ENCODE measurements at places on chromosomes 7 and 10.

- H3K4me1 ChIP-seq, result peaks cover 13% of the 10 kb centered on the region
- H3K36me3 ChIP-seq, result no peaks in the 10 kb centered on the region
- DNase-seq, result no peak
These were observed 29.4 kb upstream of the GRB10 start for GRCh38 chr7:50812094-50812493.

- no peak overlapping the region for H3K27ac ChIP-seq
- H3K4me1 ChIP-seq, result no peaks in the 10 kb centered on the region
- peak; percentile 24 for DNase-seq
- no peak overlapping the region for H3K4me3 ChIP-seq
- no peaks in the 10 kb centered on the region for H3K36me3 ChIP-seq
These were observed 262.2 kb downstream of the WDR11 start for GRCh38 chr10:121113385-121113696.

- H3K36me3 ChIP-seq, result no peaks in the 10 kb centered on the region
- no peaks in the 10 kb centered on the region for H3K4me1 ChIP-seq
- no peak for DNase-seq
These were observed 12.8 kb upstream of the COL17A1 start for GRCh38 chr10:104098358-104098925.

GRCh38 chr7:38934536-38934935 lies 25.5 kb upstream of the VPS41 start:
- H3K27ac ChIP-seq, result no peak overlapping the region
- no peak overlapping the region for H3K4me3 ChIP-seq
- no peaks in the 10 kb centered on the region for H3K4me1 ChIP-seq
- no peak for DNase-seq
- H3K27me3 ChIP-seq, result no peaks in the 10 kb centered on the region

- H3K27ac ChIP-seq, result no peak overlapping the region
- H3K4me1 ChIP-seq, result no peaks in the 10 kb centered on the region
- H3K36me3 ChIP-seq, result no peaks in the 10 kb centered on the region
- DNase-seq, result no peak
These were observed 10.3 kb downstream of the PRF1 start for GRCh38 chr10:70592186-70592735.

DNA sequence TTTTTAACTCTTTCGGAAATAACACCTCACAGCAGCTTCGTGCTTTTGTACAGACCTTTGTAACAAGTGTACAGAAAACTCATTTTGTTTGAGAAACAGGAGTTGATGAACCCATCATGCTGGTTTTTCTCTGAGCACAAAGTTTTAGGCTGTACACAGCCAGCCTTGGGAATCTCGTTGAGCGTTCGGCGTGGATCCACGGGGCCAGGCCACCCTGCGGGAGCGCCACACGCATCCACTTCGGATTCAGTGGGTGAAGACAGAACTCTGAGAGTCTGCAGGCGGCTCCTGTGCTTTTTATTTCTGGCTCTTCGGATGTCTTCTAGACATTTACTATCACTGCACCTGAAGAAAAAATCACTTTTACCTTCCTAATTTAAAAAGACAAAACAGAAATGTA lies 131.2 kb downstream of the SMURF1 start:
- no peaks in the 10 kb centered on the region for H3K27me3 ChIP-seq
- peaks cover 67% of the 10 kb centered on the region for H3K36me3 ChIP-seq
- no peaks in the 10 kb centered on the region for H3K4me1 ChIP-seq
- no peak for DNase-seq

- H3K36me3 ChIP-seq, result no peaks in the 10 kb centered on the region
- H3K4me3 ChIP-seq, result no peak overlapping the region
- H3K27me3 ChIP-seq, result no peaks in the 10 kb centered on the region
- DNase-seq, result no peak
- no peaks in the 10 kb centered on the region for H3K4me1 ChIP-seq
- no peak overlapping the region for H3K27ac ChIP-seq
These were observed 47.6 kb downstream of the ABRAXAS2 start for GRCh38 chr10:124849111-124849773.

GRCh38 chr7:50834679-50835078 lies 52.0 kb upstream of the GRB10 start:
- H3K4me3 ChIP-seq, result no peak overlapping the region

DNA sequence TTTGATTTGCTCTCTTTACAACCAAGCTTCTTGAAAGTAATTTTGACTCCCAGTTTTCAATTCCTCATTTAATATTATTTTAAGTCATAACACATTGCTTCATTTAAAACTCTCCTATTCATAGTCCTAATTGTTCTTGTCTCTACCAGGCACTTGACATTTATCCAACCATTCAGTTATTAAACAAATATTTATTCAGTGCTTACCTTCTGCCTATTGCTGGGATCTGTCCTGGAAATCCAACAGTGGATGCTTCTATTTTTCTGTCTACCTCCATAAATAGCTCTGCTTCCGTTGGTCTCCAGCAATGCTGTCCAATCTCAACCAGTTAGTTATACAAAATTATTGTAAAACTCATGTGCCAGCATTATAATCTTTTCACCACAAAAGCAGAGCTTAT lies 615.1 kb downstream of the ZWINT start:
- no peak for DNase-seq
- H3K36me3 ChIP-seq, result no peaks in the 10 kb centered on the region
- H3K4me1 ChIP-seq, result no peaks in the 10 kb centered on the region
- H3K4me3 ChIP-seq, result no peak overlapping the region
- H3K27ac ChIP-seq, result no peak overlapping the region

DNA sequence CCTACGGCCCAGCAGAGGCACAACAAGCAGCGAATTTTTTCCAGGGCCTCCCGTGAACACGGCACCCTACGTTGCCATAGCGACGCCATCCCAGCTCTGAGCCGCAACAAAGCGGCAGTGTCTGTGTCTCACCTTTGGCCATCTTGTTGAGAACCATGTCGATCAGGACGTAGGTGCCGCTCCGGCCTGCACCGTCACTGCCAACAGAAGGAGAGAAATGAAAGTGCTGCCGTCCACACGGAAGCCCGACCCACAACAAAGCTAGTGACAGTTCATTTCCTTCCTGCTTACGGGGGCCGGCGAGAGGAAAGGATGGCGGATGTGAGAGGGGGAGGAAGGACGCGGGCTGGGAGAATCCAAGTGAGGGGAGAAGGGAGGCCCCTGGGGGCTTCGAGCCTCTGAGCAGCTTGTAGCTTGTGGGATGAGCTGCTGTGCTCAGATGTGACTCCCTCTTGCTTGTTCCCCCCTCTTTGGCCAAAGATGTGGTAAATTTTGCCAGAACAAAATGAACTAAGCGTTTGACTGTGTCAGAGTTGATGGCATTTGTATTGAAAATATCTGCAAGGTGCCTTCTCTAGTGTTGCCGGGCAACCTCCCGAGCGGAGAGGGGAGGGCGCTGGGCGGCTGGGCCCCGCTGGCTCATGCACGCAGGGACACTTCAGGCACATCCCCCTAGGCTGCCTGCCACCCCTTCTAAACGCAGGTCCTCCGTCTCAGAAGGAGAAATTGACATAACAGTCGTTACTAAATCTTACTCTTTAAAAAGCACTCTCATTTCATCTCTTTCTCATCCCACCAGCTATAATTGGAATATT lies 232.2 kb downstream of the DNAJB6 start:
- no peaks in the 10 kb centered on the region for H3K36me3 ChIP-seq
- peak; percentile 64 for DNase-seq

DNA sequence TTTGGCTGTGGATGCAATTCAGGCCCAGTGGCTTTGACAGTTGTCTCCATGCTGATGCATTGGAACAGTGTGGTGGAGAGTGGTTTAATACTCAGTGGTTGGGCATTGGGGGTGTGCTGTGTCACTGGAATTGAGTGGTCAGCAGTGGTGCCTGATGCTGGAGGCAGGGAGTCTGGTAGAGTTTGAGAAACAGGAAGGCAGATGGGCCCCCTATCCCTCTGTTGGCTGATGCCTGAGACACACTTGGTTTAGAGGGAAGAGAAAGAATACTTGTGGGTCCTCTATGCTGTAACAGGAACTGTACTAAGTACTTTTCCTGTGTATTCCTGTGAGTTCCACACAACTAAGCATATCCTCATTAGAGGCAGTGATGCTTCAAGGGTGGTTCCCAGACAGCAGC lies 55.4 kb downstream of the EEPD1 start:
- H3K27me3 ChIP-seq, result no peaks in the 10 kb centered on the region
- peaks cover 18% of the 10 kb centered on the region for H3K4me1 ChIP-seq
- H3K4me3 ChIP-seq, result no peak overlapping the region
- no peaks in the 10 kb centered on the region for H3K36me3 ChIP-seq
- peak overlapping the region; percentile 20 for H3K27ac ChIP-seq

GRCh38 chr10:58081353-58081752 lies 186.3 kb downstream of the IPMK start:
- H3K4me3 ChIP-seq, result no peak overlapping the region
- no peak for DNase-seq
- no peak overlapping the region for H3K27ac ChIP-seq
- no peaks in the 10 kb centered on the region for H3K4me1 ChIP-seq
- H3K27me3 ChIP-seq, result no peaks in the 10 kb centered on the region
- H3K36me3 ChIP-seq, result no peaks in the 10 kb centered on the region

GRCh38 chr7:47153058-47153457 lies 428.9 kb downstream of the TNS3 start:
- no peak overlapping the region for H3K27ac ChIP-seq
- H3K4me1 ChIP-seq, result peaks cover 21% of the 10 kb centered on the region
- H3K27me3 ChIP-seq, result no peaks in the 10 kb centered on the region

- no peak for DNase-seq
- H3K4me3 ChIP-seq, result no peak overlapping the region
- H3K36me3 ChIP-seq, result no peaks in the 10 kb centered on the region
- H3K4me1 ChIP-seq, result no peaks in the 10 kb centered on the region
These were observed 121.9 kb downstream of the STRA8 start for GRCh38 chr7:135355377-135356048.

DNA sequence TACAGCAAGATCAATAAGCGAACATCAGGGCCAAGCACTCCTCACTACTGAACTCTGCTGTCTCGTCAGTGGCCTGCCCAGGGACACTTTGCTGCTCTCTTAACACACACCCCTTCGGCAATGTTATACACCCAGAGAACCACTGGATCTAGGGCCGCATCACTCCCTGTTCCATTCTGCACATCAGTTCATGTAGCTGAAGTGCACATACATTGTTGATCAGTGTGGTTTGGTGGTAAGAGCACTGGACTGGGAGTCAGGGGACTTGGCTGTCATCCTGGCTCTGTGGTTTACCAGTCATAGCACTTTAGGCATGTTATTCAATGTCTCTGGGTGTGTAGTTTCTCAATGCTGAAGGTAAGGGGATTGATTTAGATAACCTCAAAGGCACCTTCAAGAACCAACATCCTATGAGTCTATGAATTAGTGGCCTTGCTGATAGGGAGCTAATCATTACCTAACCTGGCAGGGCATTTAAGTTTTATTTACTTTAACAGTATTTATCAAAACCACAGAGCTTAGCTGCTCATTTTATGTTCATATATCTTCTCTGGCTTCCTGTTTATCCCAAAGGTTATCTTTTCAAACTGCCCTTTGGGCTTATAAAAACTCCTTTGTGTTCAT lies 24.8 kb downstream of the DUSP5 start:
- DNase-seq, result no peak
- H3K4me1 ChIP-seq, result no peaks in the 10 kb centered on the region
- H3K36me3 ChIP-seq, result no peaks in the 10 kb centered on the region
- no peak overlapping the region for H3K4me3 ChIP-seq
- no peak overlapping the region for H3K27ac ChIP-seq
- no peaks in the 10 kb centered on the region for H3K27me3 ChIP-seq

DNA sequence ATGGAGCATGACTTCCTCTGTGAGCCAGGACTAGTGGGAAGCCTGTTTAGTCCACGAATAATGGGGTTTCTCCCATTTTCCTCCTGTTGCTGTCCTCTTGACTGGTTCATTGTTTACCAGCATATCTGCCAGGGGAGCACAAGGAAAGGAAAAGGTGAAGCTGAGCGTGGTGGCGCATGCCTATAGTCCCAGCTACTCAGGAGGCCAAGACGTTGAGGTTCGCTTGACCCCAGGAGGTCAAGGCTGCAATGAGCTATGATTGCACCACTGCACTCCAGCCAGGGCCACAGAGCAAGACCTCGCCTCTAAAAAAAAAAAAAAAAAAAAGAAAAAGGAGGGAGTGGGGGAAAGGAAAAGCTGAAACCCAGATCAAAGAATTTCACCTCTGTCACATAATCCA lies 5.8 kb upstream of the IL2RA start:
- H3K4me1 ChIP-seq, result no peaks in the 10 kb centered on the region
- DNase-seq, result no peak
- no peaks in the 10 kb centered on the region for H3K27me3 ChIP-seq
- no peak overlapping the region for H3K27ac ChIP-seq
- no peak overlapping the region for H3K4me3 ChIP-seq

DNA sequence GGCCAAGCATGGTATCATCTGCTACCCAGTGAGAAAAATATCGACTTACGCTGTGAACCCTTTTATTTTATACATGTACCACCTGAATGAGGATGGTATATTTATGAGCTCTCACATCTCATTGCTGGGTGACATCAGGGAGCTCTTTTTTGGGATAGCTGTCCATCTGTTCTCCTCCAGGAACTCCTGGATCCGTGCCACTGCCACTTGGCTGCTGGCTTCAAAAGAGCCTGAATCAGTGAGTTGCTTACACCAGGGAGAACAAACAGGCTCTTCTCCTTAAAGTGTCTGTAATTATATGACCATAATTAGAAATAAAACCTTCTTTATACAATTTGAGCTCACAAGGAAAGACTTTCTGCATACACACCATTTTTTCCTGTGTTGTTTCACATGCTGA lies 106.2 kb downstream of the KAT6B start:
- H3K27me3 ChIP-seq, result no peaks in the 10 kb centered on the region
- no peak overlapping the region for H3K27ac ChIP-seq
- no peaks in the 10 kb centered on the region for H3K36me3 ChIP-seq
- H3K4me1 ChIP-seq, result peaks cover 44% of the 10 kb centered on the region

DNA sequence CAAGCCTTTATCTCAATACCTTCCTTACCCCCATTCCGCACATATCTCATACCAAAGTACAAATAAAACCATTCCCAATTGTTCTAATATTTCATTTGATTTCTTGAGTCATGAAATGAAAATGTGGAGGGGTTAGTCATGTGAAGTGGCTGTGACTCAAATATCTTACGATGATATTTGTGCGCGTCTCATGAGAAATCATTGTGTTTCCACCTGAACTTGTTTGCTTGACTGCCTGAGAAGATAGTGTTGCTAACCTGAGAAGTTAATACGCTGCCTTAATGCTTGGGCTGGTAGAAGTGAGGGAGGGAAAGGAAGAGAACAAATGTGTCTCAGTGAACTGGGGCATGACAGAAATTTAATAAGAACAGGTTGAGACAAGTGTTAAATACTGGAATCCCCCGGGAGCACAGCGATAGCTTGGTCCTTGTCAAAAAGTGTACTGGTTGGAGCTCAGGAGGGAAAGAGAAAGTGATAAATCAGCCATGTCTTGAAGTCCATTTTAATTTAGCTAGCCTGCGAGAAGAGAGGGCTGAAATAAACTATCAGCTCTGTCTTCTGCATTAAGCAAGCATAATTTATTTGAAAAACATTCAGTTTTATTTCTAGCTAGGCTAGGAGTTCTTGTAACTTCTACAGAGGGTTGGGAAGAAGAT lies 7.2 kb upstream of the EPHA1 start:
- H3K4me1 ChIP-seq, result no peaks in the 10 kb centered on the region
- H3K36me3 ChIP-seq, result no peaks in the 10 kb centered on the region

DNA sequence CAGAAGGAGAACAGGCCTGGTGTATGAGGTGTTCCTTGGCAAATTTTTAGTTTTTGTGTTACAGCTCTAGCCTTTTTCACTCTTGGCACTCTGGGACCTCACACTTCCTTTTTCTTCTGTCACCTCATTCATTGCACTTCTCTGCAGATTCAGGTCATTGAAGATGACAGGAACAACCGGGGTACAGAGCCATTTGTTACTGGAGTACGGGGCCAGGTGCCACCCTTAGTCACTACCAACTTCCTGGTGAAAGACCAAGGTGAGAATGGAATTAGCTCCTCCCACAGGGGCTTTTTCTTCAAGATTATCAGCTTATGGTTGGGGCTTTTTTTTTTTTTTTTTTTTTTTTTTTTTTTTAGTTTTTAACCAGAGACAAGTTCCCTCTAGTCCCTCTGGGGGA lies 18.5 kb upstream of the CHCHD1 start:
- no peak overlapping the region for H3K27ac ChIP-seq
- H3K4me3 ChIP-seq, result no peak overlapping the region
- H3K36me3 ChIP-seq, result peaks cover 79% of the 10 kb centered on the region
- DNase-seq, result no peak
